GM23248 (cell line): ENCODE measurements at places on chromosomes 1 and 21. TPM values are rescaled to one million over a fixed set of nuclear protein-coding genes. Genes with fewer than 3 reads are reported as not detected.

RNU1-3 gene
- total RNA-seq = under 0.01 TPM in 1 of 2 replicates, not detected in the other

SUMO3 gene
- total RNA-seq = 97.3 and 110 TPM in 2 replicates

PBX1 gene
- 32.0 and 38.8 TPM in 2 replicates for total RNA-seq

TCHH gene
- 0.22 TPM in 1 of 2 replicates, not detected in the other for total RNA-seq

SEC16B gene
- total RNA-seq = 1.5 and 1.9 TPM in 2 replicates

TNFRSF9 gene
- 0.13 TPM in 1 of 2 replicates, not detected in the other for total RNA-seq

OR2L2 gene
- not detected in 2 replicates for total RNA-seq

RBM15 gene
- total RNA-seq = 18.7 and 22.5 TPM in 2 replicates

S100A13 gene
- 127 and 159 TPM in 2 replicates for total RNA-seq

F13B gene
- not detected in 2 replicates for total RNA-seq
